Ascending aorta (tissue), 2 donors: ENCODE measurements at places on chromosomes 4 and X. TPM values are rescaled to one million over a fixed set of nuclear protein-coding genes. Genes with fewer than 3 reads are reported as not detected.

GRCh38 chrX:74535408-74536151, 78.8 kb downstream of the RLIM start:
- DNase-seq, result peak; percentile 85

GRCh38 chrX:41802958-41803357, 79.0 kb downstream of the GPR82 start:
- DNase-seq, result no peak

DNA sequence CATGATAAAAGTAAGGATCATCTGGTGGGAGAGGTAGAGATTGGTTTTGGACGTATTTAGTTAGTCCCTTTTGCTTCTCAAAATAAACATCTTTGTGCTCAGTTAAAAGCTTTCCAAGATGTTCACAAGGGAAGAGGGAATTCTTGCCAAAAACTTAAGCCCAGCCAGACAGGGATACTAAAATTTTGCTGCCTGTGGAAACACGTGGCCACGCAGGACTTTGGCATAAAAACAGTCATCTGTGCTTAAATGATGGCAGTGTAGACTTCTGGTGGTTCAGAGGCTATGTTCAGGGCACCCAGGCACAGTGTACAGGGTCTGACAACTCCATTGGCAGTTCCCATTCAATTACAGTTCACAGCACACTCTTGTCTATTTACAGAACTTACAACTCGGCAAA, 93.2 kb upstream of the JADE1 start:
- no peak for DNase-seq

- DNase-seq, result no peak
Observed at GRCh38 chr4:4491396-4491893, 50.4 kb downstream of the STX18 start.

ZGRF1 gene
- total RNA-seq, result 0.11 TPM
